DND-41 (cell line): ENCODE measurements at places on chromosomes 2 and 18.

DNA sequence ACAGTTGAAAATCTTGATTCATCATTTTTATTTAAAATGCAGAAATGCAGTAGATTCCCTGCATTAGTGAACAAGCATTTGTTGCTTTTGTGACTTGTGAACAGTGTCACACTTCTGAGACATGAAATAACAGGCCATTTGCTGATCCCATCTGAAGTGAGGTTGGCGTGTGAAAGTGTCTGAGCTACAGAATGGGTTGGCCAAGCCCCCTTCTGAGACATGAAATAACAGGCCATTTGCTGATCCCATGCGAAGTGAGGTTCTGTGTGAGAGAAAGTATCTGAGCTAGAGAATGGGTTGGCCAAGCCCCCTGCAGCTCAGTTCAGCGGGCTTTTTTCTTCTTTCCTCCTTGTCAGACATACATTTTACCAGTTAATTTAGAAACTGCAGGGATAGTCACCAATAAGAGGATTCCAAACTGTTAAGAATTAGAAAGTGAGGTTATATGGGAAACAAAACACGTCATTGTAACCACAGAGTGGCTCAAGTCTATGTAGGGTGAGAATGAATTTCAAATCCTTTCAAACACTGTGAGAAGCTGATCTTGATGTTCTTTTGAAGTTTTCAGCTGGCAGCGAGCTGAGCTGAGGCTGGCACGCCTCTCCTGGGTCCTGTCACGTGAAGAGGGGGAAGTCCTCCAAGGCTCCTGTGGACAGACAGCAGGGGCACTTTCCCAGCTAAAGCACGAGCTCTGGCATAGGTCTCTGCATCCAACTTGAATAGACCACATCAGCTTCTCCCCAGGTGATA is 339.2 kb upstream of the SALL3 start:
- H3K4me3 ChIP-seq: no peak overlapping the region
- DNase-seq: peak; percentile 9
- no peaks in the 10 kb centered on the region for H3K4me1 ChIP-seq
- no peak overlapping the region for H3K27ac ChIP-seq

DNA sequence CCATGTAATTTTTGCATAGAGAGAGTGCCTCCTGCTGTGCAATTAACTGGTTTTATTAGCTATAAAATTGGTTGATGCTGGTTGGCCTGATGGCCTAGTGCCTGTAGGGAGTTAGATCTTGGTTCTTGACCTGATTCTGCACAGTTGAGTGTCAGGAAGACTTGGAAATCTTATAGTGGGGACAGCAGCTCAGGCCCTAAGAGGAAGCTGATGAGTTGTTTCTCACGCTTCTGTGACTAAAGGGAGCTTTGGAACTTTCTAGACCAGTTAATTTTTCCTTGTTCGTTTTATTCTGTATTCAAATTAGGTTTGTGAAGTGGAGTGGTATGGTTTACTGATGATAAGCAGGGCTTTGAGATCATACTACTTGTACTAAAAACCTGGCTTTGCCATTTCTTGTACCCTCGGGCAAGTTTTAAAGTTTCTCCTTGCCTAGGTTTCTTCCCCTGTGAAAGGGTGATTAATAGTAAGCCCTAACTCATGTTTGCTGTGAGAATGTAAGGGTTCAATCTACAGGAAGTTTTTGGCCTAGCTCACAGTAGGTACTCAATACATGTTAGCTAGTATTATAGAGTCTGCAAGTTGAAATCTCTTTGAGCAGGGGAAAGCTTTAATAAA is 82.1 kb downstream of the MAP3K20 start:
- H3K36me3 ChIP-seq: no peaks in the 10 kb centered on the region; the same call in 1 of the 2 replicates
- no peaks in the 10 kb centered on the region for H3K4me1 ChIP-seq
- DNase-seq: no peak
- no peak overlapping the region for H3K4me3 ChIP-seq
- no peaks in the 10 kb centered on the region for H3K27me3 ChIP-seq
- H3K27ac ChIP-seq: no peak overlapping the region

GRCh38 chr2:138476940-138477339 is 24.6 kb upstream of the SPOPL start:
- no peak overlapping the region for H3K4me3 ChIP-seq
- H3K4me1 ChIP-seq: no peaks in the 10 kb centered on the region
- H3K27ac ChIP-seq: no peak overlapping the region
- no peaks in the 10 kb centered on the region for H3K27me3 ChIP-seq

DNA sequence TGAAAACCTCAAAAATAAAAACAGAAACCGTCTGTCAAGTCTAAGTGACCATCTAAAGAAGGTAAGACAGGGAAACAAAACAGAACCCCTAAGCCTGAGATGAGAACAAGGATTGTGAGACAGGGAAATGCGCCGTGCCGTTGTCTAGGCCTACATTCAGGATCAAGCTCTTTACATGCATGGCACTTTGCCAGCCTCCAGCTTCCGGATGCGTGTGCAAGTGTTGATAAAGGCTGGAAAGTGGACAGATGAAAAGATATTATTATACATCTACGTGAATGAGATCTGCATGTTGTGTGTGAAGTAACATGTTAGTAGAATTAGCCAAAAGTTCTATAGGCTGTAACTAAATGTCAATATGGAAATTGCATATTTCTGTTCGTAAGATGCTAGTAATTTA is 28.6 kb upstream of the TMEM87B start:
- no peak for DNase-seq
- H3K36me3 ChIP-seq: no peaks in the 10 kb centered on the region

DNA sequence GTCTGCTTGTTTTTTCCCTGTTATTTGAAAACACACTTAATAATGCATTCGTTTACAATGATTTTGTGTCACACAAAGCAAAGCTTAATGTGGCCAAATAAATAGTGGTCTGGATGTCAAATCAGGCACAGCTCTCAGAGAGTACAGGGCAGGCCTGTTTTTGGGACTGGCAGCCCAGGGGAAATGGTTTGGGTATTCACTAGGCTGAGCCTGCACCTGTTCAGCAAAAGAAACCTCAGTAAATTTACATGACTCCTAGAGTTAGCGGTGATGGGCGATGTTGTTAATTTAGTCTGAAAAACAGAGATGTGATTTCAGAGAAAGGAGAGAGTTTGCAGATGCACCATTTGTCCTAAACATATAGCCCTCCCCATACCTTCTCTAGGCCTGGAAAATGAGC is 197.1 kb downstream of the ALK start:
- peaks cover 8% of the 10 kb centered on the region for H3K27me3 ChIP-seq
- no peak for DNase-seq
- no peaks in the 10 kb centered on the region for H3K4me1 ChIP-seq
- H3K27ac ChIP-seq: no peak overlapping the region
- H3K36me3 ChIP-seq: no peaks in the 10 kb centered on the region

DNA sequence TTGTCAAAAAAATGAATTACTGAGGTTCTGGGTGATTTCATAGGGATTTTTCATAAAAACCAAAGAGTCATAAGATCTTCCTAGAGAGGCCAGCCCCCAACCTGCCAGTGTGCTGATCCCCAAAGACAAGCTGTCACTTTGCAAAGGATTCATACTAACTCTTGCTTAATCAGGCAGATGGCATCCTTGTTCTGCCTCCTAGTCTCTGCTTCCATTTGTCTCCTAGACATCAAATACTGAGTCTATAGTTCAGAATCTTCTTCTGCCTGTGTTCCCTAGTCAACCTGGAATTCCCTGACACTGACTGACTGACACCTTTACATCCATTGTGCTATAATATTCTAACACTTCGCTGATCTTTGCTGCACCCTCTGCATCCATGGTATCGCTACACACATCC is 84.9 kb downstream of the SLC8A1 start:
- H3K36me3 ChIP-seq: no peaks in the 10 kb centered on the region
- no peak overlapping the region for H3K27ac ChIP-seq
- no peaks in the 10 kb centered on the region for H3K27me3 ChIP-seq
- peaks cover 18% of the 10 kb centered on the region for H3K4me1 ChIP-seq
- H3K4me3 ChIP-seq: no peak overlapping the region

DNA sequence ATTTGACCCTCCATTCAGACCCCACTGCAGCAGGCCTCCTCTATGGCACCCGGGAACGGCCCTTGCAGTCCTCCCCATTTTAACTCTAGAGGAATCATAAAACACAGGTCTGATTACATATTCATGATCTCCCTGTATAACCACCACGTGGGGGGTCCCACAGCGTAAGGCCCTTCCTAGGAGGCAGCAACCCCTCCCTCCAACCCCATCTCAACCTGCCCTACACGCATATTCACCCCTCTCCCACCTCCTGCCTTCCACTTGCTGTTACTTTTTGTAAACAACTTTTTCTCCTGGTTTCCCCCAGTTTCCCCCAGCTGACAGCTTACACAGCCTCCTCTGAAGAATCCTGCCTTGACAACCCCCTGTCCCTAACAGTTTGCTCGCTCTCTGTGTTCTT is 85.1 kb upstream of the FOXI3 start:
- H3K36me3 ChIP-seq: no peaks in the 10 kb centered on the region
- no peaks in the 10 kb centered on the region for H3K4me1 ChIP-seq
- no peak for DNase-seq
- no peak overlapping the region for H3K27ac ChIP-seq

- H3K4me1 ChIP-seq: no peaks in the 10 kb centered on the region
- H3K4me3 ChIP-seq: no peak overlapping the region
- no peak overlapping the region for H3K27ac ChIP-seq
- peaks cover 7% of the 10 kb centered on the region; the same call in 1 of the 2 replicates for H3K36me3 ChIP-seq
These were observed 117.5 kb downstream of the ATP9B start for GRCh38 chr18:79186649-79187048.

DNA sequence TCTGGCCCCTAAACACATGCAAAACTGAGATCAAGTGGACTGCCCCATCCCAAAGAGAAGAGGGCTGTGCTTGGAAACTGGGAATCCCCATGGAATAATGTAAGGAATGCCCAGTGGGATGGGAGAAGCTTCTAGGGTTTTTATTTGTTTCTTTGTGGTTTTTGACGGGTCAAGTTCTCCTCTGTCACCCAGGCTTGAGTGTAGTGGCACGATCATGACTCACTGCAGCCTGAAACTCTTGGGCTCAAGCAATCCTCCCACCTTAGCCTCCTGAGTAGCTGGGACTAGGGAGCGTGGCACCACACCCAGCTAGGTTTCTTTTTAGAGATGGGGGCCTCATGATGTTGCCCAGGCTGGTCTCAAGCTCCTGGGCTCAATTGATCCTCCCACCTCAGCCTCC is 101.7 kb upstream of the ZSWIM2 start:
- no peak for DNase-seq
- H3K36me3 ChIP-seq: no peaks in the 10 kb centered on the region
- no peaks in the 10 kb centered on the region for H3K4me1 ChIP-seq
- no peak overlapping the region for H3K27ac ChIP-seq
- no peaks in the 10 kb centered on the region for H3K27me3 ChIP-seq
- no peak overlapping the region for H3K4me3 ChIP-seq

- H3K27ac ChIP-seq: no peak overlapping the region
- H3K4me1 ChIP-seq: no peaks in the 10 kb centered on the region
- H3K27me3 ChIP-seq: no peaks in the 10 kb centered on the region
- no peak overlapping the region for H3K4me3 ChIP-seq
These were observed 546.0 kb downstream of the ZNF804A start for GRCh38 chr2:185144159-185144919.

- H3K27me3 ChIP-seq: no peaks in the 10 kb centered on the region
- no peak overlapping the region for H3K4me3 ChIP-seq
- no peak overlapping the region for H3K27ac ChIP-seq
These were observed 652.9 kb upstream of the ID2 start for GRCh38 chr2:8028981-8029380.

DNA sequence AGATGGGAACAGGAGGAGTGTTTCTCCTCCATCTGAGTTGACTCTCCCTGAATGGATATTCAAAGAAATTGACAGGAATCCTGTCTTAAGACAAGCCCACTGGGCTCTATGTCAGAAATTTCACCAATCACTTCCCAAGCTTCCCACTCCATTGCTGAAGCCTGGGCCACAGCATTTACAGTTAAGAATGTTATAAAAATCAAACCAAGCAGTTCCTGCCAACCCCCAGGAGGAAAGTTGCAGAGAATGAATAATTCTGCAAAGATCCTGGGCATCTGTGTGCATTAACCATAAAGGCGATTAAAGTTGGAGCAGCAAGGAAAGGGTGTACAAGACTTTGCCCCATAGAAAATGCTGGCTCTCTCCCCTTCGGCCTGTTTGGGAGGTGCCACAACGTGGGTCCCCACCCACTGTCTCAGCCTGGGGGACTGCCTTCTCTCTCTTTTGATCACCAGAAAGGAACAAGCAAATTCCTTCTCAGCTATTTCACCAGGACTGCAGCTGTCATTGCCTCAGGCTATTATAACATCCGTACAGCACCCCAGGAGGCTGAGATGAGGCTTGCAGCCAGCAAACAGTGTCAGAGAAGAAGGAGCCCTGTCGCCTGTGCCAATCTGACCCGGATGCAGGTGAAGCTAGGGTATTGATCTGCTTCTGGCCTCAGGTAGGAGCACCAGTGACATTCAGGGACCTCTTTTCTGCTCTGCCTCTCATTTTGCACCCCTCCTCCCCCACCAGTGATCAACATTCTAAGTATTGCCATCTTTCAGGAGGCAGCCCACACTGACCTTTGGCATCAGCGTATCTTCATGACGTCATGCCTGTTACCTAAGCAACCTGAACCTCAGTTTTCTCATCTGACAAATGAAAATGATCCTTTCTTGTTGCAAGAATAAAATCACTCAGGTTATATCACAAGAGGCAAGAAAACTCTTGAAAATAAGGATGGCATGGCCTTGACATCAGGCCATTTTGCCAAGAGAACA is 219.0 kb downstream of the SH3BP4 start:
- no peak for DNase-seq
- H3K4me3 ChIP-seq: no peak overlapping the region
- H3K27ac ChIP-seq: no peak overlapping the region
- H3K4me1 ChIP-seq: no peaks in the 10 kb centered on the region
- H3K36me3 ChIP-seq: no peaks in the 10 kb centered on the region

DNA sequence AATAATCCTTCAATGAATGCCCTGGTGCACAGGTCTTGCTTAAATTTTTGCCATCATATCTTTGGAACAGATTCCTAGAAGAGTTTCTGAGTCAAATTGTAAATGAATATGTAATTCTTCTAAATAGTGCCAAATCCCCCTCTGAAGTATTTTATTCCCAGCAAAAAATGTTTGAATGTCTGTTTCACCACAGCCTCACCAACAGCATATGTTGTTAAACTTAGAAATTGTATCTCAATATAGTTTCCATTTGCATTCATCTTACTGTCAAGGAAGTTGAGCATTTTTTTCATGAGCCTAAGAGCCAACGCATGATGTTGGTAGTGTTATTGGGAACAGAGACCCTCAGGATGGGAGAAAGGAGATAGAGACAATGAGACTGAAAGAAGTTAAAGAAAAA is 86.8 kb upstream of the IL1R2 start:
- H3K36me3 ChIP-seq: no peaks in the 10 kb centered on the region
- no peaks in the 10 kb centered on the region for H3K4me1 ChIP-seq

DNA sequence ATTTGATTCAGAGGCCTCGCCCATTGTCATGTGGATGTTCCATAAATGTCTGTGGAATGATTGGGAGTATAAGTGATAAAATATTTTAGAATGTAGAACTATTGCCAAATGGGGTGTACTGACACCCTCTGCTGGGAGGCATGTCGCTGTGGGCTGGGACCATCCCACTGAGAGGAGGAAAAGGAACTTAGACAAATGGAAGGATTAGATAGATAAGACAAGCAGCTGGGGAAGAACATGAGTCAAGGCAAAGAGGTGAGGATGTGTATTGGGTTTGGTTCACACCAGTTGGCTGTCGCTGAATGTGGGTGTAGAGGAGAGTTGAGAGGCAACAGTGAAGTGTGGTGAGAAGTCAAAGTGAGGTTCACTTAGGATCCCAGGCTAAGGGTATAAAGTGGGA is 4.0 kb downstream of the C2orf74 start:
- no peak overlapping the region for H3K27ac ChIP-seq
- no peaks in the 10 kb centered on the region for H3K27me3 ChIP-seq
- H3K4me1 ChIP-seq: no peaks in the 10 kb centered on the region

- no peak for DNase-seq
- no peak overlapping the region for H3K4me3 ChIP-seq
- no peaks in the 10 kb centered on the region for H3K27me3 ChIP-seq
- no peaks in the 10 kb centered on the region for H3K4me1 ChIP-seq
These were observed 92.6 kb downstream of the ACTR2 start for GRCh38 chr2:65320042-65320725.

GRCh38 chr2:67318563-67318962 is 78.6 kb upstream of the ETAA1 start:
- H3K27ac ChIP-seq: no peak overlapping the region
- no peaks in the 10 kb centered on the region for H3K36me3 ChIP-seq
